Cardiac septum (tissue), 1 donor: ENCODE measurements at places on chromosomes 7 and 10. TPM values are rescaled to one million over a fixed set of nuclear protein-coding genes. Genes with fewer than 3 reads are reported as not detected.

DNA sequence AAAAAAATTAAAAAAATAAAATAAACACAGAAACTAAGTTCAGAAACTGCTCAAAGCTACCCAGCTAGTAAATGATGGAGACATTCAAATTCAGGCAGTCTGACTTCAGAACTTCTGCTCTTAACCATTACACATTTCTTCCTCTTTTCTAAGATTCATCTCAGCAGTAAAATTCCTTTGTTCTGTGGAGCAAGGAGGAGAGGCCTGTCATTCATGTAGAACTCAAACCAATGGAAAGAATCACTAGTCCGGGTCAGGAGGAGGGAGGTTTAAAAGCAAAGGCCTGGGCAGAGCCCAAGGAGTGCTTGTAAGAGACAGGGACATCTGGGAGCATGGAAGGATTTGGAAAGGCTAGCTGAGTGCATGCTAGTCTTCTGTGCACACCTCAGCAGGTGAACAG is 37.9 kb upstream of the DNAJB12 start:
- no peak for DNase-seq

- no peak for DNase-seq
Measured at GRCh38 chr7:152363798-152364197, 72.0 kb downstream of the KMT2C start.

The MINDY3 gene
- 26.3 TPM for total RNA-seq

- DNase-seq, result no peak
Measured at GRCh38 chr10:49168831-49169500, 19.2 kb downstream of the TMEM273 start.

- no peak for DNase-seq
Measured at GRCh38 chr7:132547821-132548220, 28.4 kb downstream of the PLXNA4 start.

DNA sequence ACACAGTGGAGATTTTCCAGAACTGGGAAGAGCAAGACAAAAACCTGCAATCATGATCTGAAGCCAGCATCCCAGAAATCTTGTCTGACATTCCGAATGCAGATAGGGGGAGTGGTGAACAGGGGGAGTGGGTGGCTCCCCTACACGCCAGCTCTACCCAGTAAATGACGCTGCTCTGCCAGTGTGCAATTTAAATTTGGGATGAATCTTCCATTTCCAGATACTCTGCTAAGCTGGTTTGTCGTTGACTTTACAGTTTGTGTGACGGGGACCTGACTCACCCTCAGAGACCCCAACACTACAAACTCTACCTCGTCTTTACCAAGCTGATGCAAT is 68.7 kb upstream of the CAMK2B start:
- no peak for DNase-seq

GRCh38 chr7:22992874-22993840 is 20.8 kb downstream of the HYCC1 start:
- DNase-seq, result no peak

DNA sequence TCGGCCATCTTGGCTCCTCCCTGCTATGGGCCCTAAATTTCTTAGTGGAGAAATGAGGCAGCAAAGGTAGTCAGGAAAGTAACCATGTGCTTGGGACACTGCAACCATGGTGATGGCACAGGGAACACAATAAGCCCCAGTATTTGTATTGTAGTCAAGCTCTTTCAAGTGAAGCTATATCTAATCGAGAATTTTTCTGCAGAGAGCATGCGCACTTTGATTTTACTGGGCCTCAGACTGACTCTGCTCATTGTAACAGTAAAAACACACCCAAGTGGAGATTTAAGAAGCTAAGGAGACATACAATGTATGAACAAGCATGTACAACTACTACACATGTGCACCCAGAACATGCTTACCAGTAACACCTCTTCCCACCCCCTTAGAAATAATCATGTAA is 67.3 kb upstream of the TMEM229A start:
- no peak for DNase-seq

DNA sequence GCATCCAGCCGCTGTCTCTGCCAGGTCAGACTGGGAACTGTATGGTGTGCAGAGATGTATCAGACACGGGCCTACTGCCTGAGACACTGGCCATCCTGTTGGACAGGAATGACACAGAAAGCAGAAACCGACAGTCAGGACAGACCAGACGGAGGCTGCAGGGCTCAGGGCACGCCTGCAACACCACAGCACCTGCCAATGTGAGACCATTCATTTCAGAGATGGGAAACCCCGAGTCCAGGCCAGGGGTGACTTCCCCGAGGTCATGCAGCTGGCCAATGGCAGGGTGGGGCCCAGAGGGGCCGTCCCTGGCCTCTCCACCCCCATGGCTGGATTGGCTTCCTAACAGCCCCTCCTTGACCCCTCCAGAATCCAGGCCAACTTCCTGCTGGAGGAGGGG is 34.7 kb downstream of the GRID1 start:
- no peak for DNase-seq

The LAMB1 gene
- 55.1 TPM for total RNA-seq
